ENCODE measurements at places on chromosomes 4 and X.

- no peak for DNase-seq
Measured at GRCh38 chrX:55130481-55130880, 41.7 kb downstream of the PAGE2 start.

- no peak for DNase-seq
Measured at GRCh38 chr4:185682236-185682635, 129.8 kb downstream of the SORBS2 start.

GRCh38 chr4:129862461-129862860 lies 766.5 kb downstream of the C4orf33 start:
- DNase-seq = no peak

- DNase-seq = no peak
Measured at GRCh38 chrX:129461801-129462456, 61.4 kb downstream of the SMARCA1 start.

- no peak for DNase-seq
Measured at GRCh38 chr4:156794863-156795262, 176.7 kb downstream of the PDGFC start.

All from amygdala (tissue), 56 donors.